Vagina (tissue), 2 donors: ENCODE measurements at places on chromosomes 1 and 21.

- no peak for DNase-seq
These were observed 43.3 kb downstream of the IARS2 start for GRCh38 chr1:220137019-220137786.

- no peak for DNase-seq
These were observed 454.3 kb downstream of the AJAP1 start for GRCh38 chr1:5108740-5109139.

DNA sequence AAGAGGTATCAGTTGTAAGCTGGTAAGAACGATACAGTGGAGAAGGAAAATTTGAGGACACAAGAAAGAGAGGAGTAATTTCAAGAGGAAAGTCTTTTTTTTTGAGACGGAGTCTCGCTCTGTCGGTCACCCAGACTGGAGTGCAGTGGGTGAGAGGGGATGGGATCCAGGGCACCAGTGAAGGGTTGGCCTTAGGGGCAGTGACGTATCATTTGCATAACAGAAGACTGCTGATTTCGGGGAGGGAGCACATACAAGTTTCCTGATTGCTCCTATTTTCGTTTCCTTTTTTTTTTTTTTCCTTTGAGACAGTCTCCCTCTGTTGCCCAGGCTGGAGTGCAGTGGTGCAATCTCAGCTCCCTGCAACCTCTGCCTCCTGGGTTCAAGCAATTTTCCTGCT, 4.2 kb downstream of the S100A13 start:
- no peak for DNase-seq

DNA sequence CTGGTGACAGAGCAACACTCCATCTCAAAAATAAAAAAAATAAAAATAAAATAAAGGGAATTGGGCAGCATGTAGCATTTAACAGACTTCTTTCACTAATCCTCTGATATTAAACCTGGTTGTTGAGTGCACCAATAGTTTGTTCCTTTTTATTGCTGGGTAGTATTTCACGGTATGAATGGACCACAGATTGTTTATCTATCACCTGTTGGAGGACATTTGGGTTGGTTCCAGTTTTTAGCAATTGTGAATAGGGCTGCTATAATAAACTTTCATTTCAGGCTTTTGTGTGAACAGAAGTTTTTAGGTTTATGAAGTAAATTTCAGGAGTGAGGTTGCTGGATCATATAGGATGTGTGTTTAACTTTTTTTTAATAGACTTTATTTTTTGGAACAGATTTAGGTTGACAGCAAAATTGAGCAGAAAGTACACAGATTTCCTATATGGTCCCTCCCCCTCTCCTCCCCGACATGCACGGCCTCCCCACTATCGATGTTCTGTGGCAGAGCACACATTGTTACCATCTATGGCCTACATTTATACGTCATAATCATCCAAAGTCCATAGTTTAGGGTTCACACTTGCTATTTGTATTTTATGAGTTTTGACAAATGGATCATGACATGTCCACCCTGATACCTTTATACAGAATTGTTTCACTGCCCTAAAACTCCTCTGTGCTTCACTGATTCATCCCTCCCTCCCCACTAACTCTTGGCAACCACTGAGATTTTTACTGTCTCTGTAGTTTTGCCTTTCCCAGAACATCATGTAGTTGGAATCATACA, 66.1 kb upstream of the TMPRSS2 start:
- DNase-seq: no peak

GRCh38 chr1:210248341-210248740, 15.7 kb downstream of the SERTAD4 start:
- no peak for DNase-seq

DNA sequence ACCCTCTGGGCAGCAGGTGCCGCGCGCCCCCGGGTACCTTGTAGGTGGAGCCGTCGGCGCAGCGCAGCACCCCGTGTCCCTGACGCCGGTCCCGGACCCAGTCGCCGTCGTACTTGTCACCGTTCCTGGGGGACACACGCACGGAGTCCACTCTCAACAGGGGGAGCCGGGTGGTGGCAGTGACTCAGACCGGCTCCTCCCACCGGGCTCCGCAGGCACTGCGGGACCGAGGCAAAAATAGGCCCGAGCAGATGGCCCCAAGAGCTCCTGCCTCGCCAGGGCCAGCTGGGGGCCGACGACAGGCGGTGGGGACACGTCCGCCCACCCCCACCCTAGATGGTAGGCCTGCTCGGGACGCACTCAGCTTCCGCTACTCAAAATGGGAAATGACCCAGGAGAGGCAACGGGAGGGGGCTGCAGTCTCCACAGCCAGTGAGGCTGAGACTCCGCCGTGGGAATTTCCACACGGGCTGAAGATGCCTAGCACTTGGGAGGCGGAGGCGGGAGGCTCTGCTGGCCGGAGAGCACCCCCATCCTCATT, 6.3 kb downstream of the MORN1 start:
- DNase-seq: no peak

DNA sequence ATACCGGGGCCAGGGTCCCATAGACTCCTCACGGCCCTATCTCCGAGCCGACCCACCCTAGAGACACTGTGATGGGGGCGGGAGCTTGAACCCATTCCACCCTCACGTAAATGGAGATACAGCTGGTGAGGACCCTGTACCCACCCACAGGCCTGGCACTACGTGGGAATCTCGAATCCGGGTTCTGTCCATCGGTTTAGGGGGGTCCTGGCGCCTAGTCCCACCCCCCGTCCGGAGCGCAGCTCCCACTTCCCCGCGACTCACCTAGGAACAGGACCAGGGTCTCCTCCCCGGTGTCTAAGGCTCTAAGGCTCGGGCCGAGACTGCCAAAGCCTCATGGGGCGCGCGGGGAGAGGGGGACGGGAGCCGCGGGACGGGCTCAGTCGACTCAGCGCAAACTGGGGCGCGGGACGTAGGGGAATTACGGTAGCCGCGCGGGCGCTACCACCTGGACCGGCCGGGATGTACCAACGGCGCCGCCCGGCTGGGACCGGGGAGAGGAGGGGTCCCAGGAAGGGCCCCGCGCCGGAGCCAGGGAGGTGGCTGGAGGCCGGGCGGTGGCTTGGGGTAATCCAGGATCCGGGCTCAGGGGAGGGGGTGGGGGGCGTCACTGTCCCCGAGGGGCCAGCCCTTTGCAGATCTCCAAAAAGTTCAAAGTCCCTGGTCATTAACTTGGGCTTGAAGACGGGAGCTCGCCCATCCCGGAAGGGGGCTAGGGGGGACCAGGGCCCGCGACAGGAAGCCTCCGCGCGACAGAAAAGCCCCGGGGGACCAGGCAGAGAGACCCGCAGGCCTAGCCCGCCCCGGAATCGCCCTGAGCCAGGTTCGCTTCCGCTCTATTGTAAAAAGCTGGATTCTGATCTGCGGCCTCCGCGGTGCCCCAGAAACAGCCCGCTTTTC, 1.0 kb downstream of the PLEKHG5 start:
- no peak for DNase-seq

- DNase-seq: no peak
These were observed 66.9 kb downstream of the C1orf185 start for GRCh38 chr1:51168936-51169335.
